PC-9 (cell line): ENCODE measurements at places on chromosomes 5 and 9. TPM values are rescaled to one million over a fixed set of nuclear protein-coding genes. Genes with fewer than 3 reads are reported as not detected.

GRCh38 chr9:126397056-126397455 lies 70.4 kb downstream of the MVB12B start:
- DNase-seq: no peak

DNA sequence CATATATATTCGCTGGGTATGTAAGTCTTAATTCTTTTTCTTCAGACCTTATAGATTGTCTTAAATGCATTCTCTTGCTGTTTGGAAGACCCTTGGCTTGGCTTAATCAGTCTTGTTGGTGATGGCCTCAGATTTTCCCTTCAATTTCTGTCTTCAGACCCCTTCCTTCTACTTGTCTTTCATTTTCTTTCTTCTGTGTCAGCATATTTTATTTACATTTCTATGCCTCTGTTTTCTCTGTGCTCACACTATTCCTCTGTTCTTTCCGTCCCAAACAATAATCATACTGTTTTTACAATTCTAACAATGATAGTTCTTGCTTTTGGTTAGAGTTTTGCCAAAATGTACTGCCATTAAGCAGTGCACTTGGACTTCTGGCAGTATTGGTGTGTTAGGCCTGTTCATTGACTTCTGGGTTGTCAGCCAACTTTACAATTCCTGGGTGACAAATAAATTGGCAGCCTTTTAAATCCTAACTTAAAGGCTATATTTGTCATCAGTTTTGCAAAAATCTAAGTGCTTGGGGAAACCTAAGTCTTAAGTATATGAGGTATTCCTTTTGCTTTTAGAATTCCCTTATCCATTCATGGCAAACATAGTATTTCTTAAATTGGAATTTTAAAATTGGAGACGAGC lies 8.0 kb downstream of the SRFBP1 start:
- no peak for DNase-seq

DNA sequence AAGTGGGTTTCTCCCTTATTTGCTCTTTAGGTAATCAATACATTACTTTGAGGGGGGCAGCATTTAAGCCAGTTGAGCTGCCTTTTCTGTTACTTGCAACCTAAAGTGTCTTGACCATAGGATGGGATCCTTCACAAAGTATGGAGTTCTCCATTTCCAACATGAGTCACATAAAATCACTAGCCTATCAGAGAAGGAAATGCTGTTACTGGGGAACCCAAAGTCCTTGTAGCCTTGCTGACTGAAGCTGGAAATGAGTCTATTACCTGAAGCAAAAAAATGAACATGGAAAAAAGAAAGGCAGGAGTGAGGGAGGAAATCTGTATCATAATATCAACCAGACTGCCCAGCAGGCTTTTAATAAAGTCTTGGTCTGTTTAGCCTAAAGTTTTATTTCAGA lies 42.8 kb upstream of the SLIT3 start:
- DNase-seq: no peak

GRCh38 chr9:114682846-114683245 lies 854 bp upstream of the TEX48 start:
- DNase-seq: no peak

DNA sequence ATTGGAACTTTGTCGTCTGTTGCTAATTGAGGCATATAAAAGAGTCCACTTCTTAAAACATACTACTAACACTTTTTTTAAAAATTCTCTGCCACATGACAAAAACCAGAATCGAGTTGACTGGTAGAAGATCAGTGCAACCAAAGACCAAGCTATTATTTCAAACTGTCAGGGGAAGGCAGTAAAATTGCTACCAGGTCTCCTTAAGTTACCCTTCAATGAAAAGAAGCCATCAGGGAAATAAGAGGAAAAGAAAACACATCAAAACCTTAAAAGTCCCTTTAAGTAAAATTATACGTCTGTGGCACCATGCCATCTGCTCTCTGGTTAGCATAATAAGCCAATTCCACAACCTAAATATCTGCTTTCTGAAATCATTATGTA lies 9.6 kb downstream of the ZNF608 start:
- no peak for DNase-seq

- DNase-seq: no peak
These were observed 373.0 kb upstream of the MEF2C start for GRCh38 chr5:89255845-89256463.

DNA sequence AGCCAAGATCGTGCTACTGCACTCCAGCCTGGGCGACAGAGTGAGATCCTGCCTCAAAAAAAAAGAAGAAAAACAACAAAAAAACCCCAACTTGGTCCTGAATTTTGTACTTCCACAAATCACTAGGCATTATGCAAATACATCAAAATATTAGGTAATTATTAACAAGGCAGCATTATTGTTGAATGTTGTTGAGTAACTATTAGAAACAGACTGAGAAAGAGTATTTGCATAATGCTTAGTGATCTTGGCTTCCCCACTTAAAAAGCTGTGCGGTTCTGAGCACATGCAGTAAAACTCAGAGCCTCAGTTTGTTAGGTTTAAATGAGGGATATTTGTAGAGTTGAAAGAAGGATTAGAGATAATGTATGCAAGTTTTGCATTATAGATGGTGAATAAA lies 64.2 kb downstream of the SCAMP1 start:
- no peak for DNase-seq

DNA sequence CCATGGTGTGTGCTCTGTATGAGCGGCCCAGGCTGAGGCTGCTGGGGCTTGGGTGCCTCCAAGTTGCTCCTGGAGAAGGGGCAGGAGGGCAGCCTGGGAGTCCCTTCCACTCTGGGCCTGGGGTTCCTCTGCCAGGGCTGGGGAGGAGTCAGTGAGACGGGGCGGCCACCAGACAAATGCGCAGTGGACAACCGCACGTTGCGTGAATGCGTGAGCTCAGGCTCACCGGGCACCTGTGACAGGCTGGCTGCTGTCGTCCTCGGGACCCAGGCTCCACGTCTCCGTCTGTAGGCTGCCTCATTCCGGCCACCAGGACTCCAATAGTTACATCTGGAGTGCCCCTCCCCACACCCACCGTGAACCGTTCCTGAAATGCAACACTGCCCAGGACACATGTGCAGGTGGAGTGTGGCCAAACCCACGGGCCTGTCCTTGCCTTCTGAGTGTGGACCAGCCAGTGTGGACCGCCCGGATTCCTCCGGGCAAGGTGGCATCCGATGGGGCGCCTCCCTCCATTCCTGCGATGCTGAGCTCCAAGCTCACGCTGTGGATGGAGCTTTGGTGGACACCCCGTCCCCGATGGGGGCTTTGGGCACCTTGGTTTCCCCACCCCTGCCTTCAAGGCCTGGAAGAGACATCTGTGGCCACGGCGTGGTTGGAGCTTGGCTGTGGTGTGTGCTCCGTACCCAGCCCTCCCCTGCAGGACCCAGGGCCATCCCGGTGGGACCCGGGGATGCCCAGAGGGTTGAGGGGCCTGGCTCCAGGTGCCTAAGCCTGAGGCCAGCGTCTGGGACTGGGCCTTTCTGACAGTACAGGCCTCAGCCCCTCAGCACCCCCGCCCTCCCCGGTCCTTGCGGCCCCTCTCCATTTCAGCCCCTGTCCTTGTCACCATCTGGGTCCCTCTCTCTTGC lies 34.0 kb upstream of the RXRA start:
- no peak for DNase-seq

DNA sequence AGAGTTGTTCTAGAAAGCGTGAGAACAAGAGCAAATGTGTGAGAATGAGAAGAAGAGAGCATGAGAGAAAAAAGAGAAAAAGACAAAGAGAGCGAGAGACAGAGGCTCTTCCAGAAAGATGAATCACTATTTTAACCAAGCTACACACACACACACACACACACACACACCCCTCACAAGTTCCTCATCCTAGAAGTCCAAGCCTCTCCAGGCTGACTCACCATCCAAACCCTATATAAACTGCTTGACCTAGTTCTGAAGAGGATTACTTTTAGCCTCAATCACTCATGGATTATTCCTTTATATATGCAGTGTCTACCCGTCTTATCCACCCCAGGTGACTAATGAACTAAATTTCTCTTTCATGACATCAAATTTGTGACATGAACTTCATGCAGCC lies 37.6 kb downstream of the C9orf57 start:
- peak; percentile 70 for DNase-seq

GRCh38 chr5:165029099-165029870 lies 1523.9 kb downstream of the MAT2B start:
- no peak for DNase-seq

SLC22A4 gene
- total RNA-seq: 4.2 and 4.9 TPM in 2 replicates

SPINK4 gene
- not detected in 2 replicates for total RNA-seq

TMEM215 gene
- not detected in 2 replicates for total RNA-seq
